ENCODE measurements at places on chromosomes 2 and 18.

- DNase-seq, result no peak
Observed at GRCh38 chr2:237154884-237155851, 69.5 kb downstream of the COPS8 start.

GRCh38 chr18:37551249-37551648 lies 14.3 kb downstream of the CELF4 start:
- DNase-seq, result no peak

GRCh38 chr2:240460253-240460711 lies 24.8 kb downstream of the GPC1 start:
- peak; percentile 59 for DNase-seq

- peak; percentile 84 for DNase-seq
Observed at GRCh38 chr2:42828487-42829425, 36.4 kb upstream of the HAAO start.

DNA sequence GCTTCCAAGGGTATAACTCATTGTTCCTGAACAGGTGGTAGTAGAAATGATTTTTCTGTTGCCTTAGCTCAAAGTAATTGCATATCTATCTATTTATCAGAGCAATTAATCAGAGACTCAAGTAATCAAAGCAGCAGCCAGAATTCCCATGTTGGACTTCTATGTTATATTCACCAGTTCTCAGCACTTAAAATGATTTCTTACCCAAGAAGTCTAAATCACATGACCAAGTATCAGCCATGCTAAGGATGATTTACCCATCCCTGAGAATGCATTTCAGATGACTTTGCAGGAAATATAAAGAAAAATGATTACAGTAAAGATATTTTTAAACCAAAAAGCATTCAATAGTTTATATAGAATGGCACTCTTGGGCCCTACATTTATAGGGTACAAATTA lies 352.2 kb downstream of the NUP35 start:
- no peak for DNase-seq

DNA sequence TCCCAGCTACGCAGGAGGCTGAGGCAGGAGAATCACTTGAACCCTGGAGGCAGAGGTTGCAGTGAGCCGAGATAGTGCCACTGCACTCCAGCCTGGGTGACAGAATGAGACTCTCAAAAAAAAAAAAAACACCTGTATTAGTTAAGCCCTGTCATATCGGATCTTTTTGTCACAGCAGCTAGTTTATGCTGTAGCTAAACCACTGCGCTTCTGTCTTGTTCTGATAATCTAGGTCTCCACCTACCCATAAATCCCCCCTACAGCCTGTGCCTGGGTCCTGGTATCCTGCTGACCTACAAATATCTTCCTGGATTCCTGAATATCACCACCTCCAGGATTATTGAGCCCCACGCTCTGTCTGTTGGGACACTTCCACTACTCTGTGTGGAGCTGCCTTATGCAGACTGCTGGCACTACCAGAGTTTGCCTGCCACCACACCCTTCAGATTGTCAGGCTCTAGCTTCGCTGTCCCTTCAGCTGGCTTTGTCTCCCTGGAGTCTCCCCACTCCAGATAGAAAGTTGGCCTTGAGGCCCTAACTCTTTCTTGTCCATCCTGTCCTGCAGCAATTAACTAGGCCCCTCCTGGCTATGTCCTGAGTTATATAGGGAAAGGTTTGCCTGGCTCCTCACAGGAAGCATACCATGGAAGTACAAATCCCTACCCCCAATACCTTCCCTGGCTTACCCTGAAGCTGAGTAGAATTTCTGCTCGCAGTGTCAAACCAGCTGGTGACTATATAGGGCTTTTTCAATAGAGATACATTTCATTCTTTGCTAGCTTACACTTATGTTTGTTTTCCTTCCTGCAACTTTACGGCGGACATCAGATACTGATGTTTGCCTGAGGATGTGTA lies 136.0 kb upstream of the SERTAD2 start:
- no peak for DNase-seq

DNA sequence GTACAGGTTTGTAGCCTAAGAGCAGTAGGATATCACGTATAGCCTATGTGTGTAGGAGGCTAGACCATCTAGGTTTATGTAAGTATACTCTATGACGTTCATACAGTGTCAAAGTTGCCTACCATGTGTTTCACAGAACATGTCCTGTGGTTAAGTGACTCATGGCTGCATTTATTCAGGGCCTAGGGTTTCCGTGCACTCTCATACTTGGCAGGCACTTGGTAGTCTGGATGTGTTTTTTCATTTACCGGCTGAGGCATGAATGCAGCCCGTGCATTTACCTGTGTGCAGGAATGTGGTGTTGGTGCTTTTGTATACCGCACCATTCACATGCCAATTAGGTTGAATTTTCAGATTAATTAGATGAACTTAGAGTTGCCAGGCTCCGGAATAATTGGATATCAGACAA lies 43.4 kb downstream of the MYL12B start:
- no peak for DNase-seq

DNA sequence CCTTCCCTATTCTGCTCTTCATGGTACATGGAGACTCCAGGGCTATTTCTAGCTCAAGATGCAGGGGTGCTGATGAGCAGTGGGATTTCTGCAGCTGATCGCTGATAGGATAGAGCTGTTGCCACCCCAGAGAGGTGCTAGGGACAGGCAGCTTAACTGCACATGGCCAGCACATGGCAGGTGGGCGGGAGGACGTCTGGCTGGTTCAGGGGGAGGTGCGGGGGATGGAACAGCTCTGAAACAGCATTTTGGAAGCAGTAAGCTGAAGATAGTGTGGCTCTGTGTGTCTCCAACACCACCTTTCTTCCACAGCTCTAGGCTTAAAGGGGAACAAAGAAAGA lies 151.9 kb upstream of the PELI1 start:
- DNase-seq, result no peak

All from left forelimb (tissue), 1 donor.